ENCODE measurements at places on chromosomes 4 and X.

DNA sequence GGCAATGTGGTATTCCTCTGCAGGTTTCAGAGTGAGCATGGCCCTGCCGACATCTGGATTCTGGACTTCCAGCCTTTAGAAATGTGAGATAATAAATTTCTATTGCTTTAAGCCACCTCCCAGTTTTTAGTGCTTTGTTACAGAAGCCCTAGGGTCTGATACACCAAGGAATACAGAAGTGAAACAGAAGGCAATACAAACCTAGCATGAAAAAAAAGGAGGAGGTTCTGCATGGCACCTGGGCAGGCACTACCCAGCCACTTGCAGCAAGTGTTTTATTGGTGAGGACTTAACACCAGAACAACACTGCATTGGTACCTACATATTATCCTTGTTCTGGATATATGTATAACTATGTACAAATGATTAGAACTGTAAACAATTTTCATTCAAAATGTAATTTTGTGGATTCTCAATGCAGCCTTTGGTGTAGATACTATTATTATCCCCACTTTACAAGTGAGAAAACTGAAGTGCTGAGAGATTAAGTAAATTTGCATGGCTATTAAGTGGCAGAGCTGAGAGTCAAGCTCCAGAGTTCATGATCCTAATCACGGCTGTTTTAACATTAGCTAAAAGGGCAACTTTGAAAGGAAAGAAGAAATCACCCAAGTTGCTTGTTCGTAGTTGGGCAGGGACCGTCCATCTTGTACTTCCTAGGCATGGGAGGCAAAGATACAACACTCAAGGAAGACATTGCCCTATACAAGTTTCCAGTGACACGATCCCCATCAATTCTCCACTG, 71.8 kb downstream of the IL21 start:
- DNase-seq: no peak

GRCh38 chrX:120419463-120419862, 49.6 kb downstream of the LAMP2 start:
- DNase-seq: no peak

DNA sequence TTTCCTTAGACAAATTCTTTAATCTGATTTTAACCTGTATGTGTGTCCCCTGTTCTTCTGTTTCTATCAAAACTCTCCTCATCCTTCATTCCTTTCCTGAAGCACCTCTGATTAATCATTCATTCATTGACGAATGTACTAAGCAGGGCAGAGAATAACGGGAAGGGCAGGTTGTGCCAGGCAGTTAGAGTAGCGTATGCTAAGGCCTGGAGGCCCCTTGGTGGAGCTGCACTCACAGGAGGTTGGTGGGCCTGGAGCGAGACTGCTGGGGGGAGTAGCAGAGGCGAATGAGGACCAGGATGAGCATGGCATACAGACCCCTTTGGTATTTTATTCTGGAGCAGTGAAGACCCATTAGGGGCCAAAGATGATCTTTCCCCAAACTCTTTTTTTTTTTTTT, 22.5 kb downstream of the PTTG2 start:
- DNase-seq: no peak

GRCh38 chr4:7167706-7168105, 24.6 kb upstream of the SORCS2 start:
- DNase-seq: no peak

DNA sequence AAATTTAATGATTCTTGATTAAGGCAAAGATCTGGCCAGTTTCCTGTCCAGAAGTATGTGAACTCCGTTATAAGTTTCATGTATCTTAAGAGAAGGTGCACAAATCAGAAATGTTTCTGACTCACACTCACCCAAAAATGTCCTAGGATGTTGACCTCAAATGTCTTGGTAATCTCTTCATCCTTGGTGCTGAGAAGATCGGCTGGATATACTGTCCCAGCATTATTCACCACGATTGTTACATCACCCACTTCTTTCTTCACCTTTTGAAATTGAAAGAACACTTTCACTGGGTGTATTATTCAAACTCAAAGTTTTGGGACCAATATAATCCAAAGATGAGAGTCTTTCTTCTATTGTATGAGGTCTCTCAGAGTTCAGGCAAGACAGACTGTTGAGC, 5.7 kb downstream of the HSD17B13 start:
- no peak for DNase-seq

GRCh38 chrX:15334561-15334960, 762 bp downstream of the PIGA start:
- DNase-seq: peak; percentile 5

DNA sequence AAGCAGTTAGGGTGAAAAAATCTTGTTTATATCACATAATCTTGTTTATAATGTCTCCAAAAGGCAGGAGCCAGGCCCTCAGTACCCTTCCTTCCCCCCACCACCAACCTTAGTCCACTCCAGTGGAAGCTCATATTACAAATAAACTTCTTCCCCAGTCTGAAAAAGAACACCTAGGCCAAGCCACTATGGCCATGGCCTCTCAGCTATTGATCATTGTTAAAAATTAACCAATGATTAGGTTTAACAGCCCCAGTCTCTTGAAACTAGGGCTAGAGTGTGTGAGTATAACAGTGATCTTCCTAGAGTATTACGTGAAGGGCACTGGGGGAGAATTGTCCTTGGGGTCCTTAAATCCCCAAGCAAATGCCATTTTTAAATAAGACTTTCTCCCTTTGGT, 411.9 kb upstream of the EDA2R start:
- DNase-seq: no peak

DNA sequence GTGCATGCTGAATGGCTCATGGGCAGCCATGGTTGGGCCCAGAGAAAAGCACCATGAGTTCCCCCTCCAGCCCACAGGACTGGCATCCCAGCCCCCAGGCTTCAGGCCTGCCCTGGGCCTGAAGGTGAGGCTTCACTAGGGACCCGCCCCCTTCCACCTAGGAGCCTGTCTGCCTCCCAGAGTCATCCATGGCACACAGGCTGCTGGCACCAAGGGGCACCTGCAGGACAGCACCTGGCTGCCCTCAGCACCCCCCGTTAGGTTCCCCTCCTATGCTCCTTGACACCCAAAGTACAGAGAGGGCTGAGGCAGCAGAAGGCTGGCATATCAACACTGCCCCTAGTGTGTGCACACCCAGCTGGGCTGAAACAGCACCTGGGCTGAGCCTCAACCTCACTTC, 566.7 kb upstream of the PCDH7 start:
- DNase-seq: no peak

- DNase-seq: no peak
Measured at GRCh38 chr4:112053825-112054350, 91.4 kb upstream of the FAM241A start.

DNA sequence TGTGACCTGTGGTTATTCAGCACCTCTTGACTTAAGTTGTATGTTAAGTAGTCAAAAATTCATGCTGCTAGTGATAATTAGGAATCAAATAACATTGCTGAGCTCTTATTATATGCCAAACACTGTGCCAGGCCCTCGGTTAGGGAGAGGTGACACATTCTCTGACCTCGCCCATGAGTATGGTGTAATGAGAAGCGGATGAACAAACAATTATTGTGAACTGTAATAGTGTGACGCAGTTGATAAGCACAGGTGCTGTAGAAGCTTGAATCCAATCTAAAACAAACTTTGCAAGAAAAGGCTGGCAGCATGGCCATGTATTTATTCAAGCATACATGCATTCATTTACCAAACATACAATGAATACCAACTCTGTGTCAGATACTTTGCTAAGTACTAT, 303.5 kb upstream of the HS3ST1 start:
- no peak for DNase-seq

DNA sequence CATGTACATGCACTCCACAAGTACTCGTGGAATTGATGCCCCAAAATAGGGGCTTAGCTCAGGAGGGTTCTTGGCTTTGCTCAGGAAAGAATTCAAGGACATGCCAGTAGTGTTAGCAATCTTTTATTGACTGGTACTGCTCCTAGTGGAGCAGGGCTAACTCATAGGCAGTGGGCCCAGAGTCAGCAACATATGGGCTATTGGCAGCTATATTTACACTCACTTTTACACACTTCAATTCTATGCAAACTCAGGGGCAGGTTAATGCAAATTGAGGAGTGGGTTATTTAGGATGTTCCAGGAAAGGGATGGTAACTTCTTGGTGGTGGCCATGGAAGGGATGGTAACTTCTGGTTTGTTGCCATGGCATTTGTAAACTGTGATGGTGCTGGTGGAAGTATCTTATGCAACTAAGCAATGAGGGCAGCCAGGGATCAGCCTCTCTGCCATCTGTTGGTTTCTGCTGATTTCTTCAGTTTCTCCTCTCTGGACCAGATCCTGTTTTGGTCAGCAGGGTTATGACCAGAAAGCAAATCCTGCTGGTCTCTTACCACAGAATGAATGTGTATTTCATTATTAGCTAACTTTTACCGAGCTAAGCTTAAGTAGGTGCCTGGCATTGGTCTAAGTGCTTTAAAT, 69.2 kb upstream of the FAT1 start:
- no peak for DNase-seq

DNA sequence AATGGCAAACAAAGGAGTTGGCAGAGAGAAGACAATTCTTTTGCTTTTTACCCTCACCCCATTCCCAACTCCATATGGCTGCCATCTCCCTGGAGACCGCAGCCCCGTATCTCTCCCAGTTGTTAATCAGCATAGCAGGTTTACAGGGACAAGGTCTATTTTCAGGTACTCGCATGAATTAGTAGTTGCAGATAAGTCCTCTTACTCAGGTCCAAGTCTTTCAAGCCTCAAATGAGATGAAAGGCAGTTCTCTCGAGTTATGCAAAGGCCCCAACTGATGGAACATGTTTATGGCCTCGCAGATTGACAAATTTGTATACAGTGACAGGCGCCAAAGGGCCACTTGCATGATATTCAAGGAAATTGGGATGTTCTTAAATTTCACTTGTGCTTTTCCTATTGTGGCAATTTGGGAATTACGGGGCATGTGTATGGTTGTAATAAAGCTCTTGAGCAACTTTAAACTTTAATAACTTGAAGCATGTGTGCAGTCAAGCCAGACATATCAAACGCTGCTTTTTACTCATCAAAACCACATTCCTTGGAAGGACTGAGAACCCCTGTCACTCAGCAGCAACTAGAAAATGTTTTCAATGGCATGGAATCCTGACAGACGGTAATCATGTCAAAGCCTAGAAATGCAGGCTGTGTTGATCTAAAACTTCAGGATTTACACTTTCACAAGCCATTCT, 45.1 kb downstream of the KDR start:
- no peak for DNase-seq

DNA sequence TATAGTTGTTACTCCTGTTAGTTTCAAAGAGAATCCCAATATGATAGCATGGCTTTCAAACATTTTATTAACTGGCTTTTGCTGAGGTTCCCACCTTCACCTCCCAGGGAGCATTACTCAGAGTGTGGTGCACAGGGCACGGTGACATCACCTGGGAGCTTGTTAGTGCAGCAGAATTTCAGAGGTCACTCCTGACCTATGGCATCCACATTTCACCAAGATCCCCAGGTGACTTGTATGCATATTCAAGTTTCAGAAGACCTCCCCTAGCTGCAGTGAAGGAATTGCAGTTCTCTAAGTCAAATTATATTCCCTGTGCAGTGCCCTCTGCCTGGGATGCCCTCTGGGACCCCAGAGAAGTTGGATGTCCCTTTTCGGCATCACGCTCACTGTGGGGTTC, 29.7 kb upstream of the LNX1 start:
- no peak for DNase-seq

GRCh38 chr4:2287594-2287915, 25.6 kb upstream of the MXD4 start:
- DNase-seq: no peak

- peak; percentile 81 for DNase-seq
Measured at GRCh38 chr4:76306882-76307659, 538 bp downstream of the STBD1 start.

GRCh38 chrX:55056820-55057674, 17.8 kb upstream of the PAGE2B start:
- DNase-seq: no peak

GRCh38 chrX:49951524-49952193, 29.3 kb downstream of the CLCN5 start:
- no peak for DNase-seq

GRCh38 chr4:52052475-52052780, 1.3 kb downstream of the SPATA18 start:
- DNase-seq: no peak

GRCh38 chrX:1411326-1411725, 19.4 kb upstream of the SLC25A6 start:
- no peak for DNase-seq

- no peak for DNase-seq
Measured at GRCh38 chr4:103664436-103665075, 55.2 kb downstream of the TACR3 start.

GRCh38 chrX:137562096-137562495, 3.8 kb upstream of the ZIC3 start:
- DNase-seq: no peak

GRCh38 chr4:182085051-182085480, 158.1 kb upstream of the TENM3 start:
- no peak for DNase-seq

GRCh38 chr4:11791797-11792196, 363.1 kb upstream of the HS3ST1 start:
- DNase-seq: peak; percentile 76

DNA sequence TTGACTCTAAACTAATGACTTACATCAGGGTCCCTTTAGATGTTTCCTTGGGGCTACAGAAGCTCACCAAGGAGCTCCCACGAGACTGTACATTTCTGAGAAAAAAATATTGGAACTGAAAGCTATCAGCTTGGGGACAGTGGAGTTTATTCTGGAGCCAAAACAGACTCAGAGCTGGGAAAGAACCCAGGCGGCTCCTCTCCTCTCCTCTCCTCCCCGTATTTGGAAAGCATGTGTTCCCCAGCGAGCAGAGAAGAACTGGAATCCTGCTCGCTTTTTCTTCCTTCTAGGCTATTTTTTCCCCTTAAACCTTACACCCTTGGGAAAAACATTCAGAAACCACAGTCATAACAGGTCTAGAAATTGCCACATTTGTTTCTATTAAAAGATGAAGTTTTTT, 4.3 kb upstream of the MAP7D3 start:
- DNase-seq: no peak

DNA sequence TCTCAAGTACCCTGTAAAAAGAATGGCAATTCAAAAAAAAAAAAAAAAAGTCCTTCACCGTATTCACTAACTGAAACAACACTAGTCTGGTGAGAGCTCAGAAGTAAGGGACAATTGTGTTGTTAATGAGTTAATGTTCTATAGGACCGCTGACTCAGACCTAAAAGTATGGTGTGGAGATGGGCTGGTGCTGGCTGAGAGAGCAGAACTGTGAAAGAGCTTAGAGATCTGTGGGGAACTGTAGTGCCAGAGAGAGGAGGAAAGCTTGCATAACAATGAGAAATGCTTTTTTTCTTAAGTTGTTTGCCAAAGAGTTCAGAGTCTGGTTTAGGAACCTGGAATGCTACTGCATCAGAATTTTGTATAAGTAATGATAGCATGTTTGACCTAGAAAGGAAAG, 65.1 kb downstream of the LHFPL1 start:
- no peak for DNase-seq

- DNase-seq: no peak
Measured at GRCh38 chr4:105633241-105633640, 75.2 kb downstream of the INTS12 start.
